NCI-H774 (cell line): ENCODE measurements at places on chromosomes 7 and 10.

DNA sequence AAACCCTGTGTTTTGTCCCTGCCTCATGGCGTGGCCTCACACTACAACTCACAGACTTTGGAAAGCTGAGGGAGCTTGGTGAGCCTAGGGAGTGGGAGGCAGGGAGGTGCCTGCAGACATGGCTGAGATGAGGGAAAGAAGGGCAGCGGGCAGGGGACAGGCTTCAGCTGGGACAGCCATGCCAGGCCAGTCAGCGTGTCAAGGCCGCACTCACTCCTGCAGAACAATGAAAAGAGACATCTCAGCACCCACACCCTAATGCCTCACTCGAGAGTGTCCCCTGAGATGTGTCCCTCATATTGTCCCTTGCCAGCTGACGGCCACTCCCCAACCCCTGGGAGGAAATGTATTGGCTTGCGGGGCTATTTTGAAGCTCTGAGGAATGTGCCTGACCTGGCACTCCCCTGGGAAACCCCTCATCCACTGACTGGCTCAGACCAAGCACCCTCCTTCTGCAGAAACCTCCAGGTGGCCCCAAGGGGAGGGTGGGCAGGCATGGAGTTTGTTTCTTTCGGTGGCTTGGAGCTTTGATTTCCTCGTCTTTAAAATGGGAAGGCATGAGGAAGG is 31.6 kb downstream of the SH3PXD2A start:
- no peak for DNase-seq

GRCh38 chr10:109701633-109702215 is 221.6 kb downstream of the XPNPEP1 start:
- DNase-seq: no peak

GRCh38 chr7:28408960-28409715 is 3.2 kb upstream of the CREB5 start:
- peak; percentile 81 for DNase-seq

DNA sequence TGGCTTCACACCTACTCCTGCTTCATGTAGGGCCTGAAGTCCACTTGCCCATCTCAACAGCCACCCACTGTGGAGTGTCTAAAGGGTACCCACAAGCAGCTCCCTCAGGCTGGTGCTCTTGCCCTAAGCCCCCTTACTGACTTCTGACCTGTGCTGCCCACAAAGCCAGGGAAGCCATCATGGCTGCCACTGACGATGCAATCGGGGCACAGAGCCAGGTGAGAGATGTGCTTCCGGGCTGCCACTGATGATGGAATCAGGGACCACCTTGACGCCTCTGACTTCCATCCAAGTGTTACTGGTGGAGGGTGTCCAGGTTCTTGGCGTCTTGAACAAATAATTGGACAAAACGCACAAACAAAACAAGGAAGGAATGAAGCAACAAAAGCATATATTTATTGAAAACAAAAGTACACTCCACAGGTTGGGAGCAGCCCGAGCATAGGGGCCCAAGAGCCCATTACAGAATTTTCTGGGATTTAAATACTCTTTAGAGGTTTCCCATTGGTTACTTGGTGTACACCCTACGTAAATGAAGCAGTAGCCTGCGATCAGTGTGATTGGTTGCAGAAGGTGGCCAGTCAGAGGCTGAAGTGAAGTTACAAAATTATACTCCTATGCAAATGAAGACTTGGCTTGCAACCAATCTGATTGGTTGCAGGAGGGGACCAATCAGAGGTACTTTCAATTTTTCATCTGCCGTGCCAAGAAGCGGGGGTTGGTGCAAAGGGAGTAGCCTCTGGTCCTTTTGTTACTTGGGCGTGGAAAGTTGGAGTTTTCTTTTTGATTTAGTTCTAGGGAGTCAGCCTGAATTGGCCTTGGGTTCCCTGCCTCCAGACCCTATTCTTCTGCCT is 4.5 kb downstream of the CPA2 start:
- DNase-seq: no peak

- no peak for DNase-seq
These were observed 123.1 kb downstream of the TYW1B start for GRCh38 chr7:72704894-72705293.

GRCh38 chr10:11446133-11446532 is 165.3 kb downstream of the USP6NL start:
- DNase-seq: no peak

- DNase-seq: no peak
These were observed 1.3 kb upstream of the EIF3B start for GRCh38 chr7:2353113-2353935.

GRCh38 chr10:28940158-28940888 is 263.0 kb downstream of the BAMBI start:
- peak; percentile 60 for DNase-seq

DNA sequence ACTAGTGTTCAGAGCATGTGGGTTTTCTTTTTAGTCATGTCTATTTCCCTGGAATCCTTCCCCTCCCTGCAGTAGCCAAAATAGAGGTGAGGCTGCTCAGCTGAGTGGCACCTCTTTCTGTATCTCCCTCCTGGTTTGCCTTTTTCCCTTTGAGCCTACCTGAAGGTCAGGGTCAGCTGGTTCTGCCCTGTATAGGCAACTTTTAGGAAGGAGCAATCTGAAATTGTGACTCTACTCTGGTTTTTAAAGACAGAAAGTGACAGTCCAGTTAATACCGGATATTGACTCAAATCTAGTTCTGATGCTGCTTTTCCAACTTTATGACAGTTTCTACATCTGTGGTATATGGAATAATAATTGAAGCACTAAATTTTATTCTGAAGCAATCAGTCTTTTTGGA is 26.0 kb downstream of the CCM2 start:
- DNase-seq: no peak

DNA sequence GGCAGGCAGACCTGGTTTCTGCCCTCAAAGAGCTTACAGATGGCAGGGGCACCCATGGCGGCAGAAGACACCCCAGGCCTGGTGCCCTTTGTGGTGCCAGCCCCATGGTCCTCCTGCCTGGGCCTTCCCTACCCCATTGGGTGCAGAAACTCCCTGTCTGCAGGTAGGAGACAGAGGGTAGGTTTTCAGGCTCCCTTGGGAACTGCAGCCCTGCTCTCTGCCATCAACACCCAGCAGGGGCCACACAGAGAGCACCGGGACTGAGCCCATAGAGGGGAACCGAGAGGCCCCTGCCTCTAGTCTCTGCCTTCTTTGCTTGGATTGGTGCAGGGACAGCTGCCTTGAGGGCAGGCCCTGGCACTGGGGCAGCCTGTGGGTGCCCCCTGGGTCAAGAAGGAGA is 52.6 kb downstream of the GTF2IRD1 start:
- DNase-seq: no peak

DNA sequence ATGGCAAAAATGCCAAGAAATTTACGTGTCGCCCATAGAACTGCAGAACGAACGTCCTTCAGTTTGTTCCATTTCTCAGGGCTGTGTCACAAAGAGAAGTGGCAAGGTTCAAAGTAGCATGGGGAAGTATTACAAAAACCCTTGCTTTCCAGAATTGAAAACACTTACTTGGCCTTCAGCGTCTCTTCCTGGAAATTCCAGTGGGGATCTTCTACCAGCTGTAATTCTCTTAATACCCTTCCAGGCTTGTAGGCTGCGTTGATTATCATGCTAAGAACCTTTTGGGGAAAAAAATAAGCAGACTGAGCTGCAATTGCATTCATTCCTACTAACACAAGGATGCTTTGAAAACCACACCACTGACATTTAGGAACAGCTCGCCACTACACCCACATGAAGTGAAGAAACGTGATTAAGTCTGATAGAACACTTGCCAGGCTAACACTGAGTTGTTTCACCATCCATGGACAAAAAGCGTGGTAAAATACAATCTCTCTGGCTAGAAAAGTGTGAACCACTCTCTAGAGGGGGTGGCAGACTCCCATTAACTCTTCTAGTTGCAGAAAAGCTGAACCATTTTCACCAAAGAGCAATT is 222.3 kb downstream of the SFMBT2 start:
- no peak for DNase-seq

DNA sequence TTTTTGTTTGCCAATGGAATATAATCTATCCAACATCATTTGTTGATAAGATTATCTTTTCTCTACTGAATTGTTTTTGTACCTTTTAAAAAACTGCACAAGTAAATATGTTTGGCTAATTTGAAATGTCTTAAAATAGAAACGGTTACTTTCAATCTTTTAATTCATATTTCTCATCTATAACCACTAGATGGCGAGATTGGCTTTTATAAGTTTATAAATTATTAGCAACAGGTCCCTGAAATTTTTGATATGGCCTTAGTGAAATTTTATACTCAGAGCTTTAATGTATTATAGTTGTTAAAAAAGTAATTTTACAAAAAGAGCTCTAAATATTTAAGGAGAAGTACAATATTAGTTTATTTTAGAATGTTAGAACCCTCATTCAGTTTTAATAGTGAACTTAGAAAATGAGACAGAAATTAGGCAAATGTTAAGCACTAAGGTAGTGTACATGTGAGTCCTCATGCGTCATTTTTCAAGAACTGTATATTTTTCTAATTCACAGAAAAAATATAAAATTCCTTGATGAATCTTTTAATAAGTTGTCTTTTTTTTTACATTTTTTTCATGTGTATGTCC is 592.5 kb downstream of the ARL4A start:
- peak; percentile 51 for DNase-seq

- DNase-seq: no peak
These were observed 58.3 kb upstream of the PPP1R9A start for GRCh38 chr7:94848992-94849576.

DNA sequence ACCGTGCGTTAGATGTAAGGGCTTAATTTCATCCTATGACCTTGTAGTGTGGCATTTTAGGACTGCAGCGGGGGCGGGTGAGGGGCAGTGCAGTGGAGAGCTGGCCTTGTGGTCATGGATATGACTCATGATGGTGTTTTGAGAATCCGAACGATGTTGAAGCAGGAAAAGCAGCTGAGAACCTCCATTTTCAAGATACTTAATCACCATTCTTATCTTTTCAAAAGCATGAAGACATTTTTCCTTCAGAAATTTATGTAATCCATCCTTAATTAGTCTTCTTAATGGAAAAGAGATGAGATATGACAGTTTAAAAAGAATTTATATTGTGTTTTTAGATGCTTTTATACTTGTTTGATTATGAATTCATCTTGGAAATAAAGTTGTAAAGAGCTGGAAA is 9.6 kb downstream of the ATP5F1C start:
- no peak for DNase-seq

GRCh38 chr10:13844651-13845050 is 257.9 kb downstream of the PRPF18 start:
- DNase-seq: no peak

DNA sequence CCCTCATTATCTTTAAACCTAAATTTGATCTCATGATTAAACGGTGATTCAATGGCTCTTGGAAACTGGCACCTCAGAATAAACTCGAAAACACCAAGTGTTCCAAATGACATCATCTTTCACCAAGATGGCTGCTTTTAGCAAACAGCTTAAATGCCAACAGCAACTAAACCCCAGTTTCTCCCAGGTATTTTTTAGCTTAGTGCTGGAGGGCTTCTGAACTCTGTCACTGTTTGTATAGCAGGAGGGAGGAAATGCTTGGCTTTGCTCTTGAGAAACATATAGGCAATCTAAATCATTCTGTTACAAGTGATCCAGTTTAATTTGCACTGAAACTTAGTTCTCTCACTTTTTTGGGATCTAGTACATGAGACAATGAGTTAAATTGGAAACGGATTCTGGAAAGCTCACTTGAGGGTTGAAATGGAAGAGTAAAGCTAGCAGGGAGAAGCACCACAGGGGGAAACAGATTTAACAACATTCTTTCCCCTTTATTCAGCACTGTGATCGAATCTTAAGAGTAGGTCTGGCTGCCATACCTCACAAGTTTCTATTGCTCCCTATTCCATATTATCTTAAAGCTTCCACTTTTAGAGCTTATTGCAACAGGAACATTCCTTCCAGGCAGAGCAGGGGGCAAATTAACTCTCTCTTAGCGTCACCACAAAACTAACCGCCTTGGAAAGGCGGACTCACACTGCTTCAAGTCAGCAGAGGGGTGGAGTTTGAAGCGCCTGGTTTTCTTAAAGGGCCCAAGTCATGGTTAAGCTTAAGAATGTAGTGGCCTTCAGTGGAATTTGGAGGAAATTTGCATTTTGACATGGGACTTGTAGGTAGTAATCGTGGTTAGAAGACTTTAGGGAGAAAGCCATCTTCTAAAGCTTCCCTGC is 1.8 kb upstream of the CCDC6 start:
- no peak for DNase-seq

- DNase-seq: no peak
These were observed 1.1 kb downstream of the DENND11 start for GRCh38 chr7:141700848-141701371.

GRCh38 chr7:70533614-70534013 is 598.3 kb upstream of the GALNT17 start:
- no peak for DNase-seq
